ENCODE measurements at places on chromosomes 16 and 17. TPM values are rescaled to one million over a fixed set of nuclear protein-coding genes. Genes with fewer than 3 reads are reported as not detected.

DNA sequence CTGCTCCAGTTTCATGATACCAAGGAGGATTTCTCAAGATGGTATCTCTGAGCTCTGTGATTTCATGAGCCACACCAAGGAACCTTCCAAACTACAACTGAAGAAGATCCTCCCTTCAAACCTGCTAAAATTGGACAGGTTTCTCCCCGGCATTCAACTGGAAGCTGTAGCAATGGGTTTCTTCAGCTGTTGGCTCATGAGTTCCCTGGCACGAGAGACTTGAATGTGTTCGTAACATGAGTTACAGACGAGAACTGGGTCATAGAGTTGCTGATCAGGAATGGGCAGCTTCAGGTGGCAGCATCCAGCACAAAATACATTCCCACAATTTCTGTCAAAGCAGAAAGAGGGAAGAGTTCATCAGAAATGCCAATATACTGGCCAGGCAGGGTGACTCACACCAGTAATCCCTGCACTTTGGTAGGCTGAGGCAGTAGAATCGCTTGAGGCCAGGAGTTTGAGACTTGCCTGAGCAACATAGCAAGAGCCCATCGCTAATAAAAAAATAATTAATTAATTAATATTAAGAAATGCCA is 3.4 kb upstream of the HSF5 start:
- H3K4me3 ChIP-seq, result no peak overlapping the region
- no peak for DNase-seq
- H3K36me3 ChIP-seq, result peaks cover 6% of the 10 kb centered on the region
- H3K4me1 ChIP-seq, result no peaks in the 10 kb centered on the region
- H3K27me3 ChIP-seq, result no peaks in the 10 kb centered on the region

DNA sequence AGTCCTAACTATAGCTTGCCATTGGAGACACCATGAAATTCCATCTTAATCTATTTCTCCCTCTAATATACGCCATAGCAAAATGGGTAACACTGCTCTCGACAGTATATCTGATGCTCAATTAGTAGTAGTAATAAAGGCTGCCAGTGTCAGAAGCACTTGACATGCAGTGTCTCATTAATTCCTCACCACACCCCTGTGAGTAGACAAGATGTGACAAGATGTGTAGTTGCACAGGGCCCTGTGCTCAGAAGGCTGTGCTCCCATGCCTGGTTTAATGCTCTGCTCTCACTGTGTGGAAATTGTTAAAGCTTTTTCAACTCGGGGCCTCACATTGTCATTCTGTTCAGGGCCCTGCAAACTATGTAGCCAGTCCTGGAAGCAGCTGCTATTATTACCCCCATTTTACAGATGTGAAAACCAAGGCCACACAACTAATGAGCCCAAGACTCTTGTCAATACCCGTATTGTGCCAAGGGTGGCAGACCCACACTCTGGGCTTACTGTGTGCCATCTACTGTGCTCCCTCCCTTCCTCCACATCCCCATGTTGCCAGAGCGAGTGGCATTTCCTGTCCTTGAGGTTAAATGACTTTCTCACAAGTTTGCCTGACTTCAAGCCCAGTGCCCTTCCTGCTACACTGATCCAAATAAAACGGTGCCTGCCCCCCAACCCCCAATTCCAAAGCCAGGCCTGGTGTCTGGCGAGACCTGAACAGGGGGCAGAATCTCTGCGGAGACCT is 287.3 kb upstream of the CCL2 start:
- H3K4me3 ChIP-seq, result no peak overlapping the region
- H3K27ac ChIP-seq, result no peak overlapping the region

GRCh38 chr16:50390914-50391716 is 22.3 kb upstream of the BRD7 start:
- H3K4me3 ChIP-seq, result no peak overlapping the region
- H3K4me1 ChIP-seq, result no peaks in the 10 kb centered on the region
- no peaks in the 10 kb centered on the region for H3K36me3 ChIP-seq
- H3K27me3 ChIP-seq, result peaks cover 7% of the 10 kb centered on the region
- DNase-seq, result no peak

DNA sequence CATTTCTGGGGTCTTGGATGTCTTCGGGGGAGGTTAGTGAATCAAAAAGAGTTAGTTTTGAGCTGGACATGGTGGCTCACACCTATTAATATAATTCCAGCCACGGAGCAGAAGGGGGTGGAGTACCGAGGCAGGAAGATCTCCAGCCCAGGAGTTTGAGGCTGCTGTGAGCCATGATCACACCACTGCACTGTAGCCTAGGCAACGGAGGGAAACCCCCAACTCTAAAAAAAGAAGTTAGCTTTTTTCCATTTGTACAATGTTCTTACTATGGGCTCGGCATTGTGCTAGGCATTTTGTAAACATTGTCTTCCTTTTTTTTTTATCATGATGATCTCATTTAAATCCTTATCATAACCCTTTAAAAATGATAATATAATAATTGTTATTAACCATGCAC is 8.3 kb upstream of the SNF8 start:
- H3K4me3 ChIP-seq, result no peak overlapping the region
- peaks cover 18% of the 10 kb centered on the region for H3K27me3 ChIP-seq
- DNase-seq, result no peak
- H3K27ac ChIP-seq, result no peak overlapping the region

DNA sequence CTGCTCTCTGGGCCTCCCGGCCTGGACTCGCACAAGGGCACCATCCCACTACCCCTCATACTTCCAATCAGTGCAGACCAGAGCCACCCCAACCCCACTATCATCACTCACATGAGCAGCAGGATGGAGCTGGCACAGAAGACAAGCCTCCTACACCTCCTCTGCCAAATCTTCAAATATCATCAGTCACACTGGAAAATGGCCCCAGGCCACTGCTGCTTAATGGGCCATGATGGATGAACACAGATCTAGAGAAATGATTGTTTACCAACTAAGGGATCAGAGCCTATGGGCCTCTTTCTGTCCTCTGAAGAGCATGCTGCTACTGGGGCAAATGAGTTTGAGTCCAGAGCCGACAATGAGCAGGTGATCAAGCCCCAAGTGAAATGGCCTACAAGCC is 165.5 kb downstream of the GRIN2A start:
- no peak overlapping the region for H3K27ac ChIP-seq
- no peaks in the 10 kb centered on the region for H3K36me3 ChIP-seq
- H3K4me1 ChIP-seq, result no peaks in the 10 kb centered on the region
- peaks cover 3% of the 10 kb centered on the region for H3K27me3 ChIP-seq
- DNase-seq, result no peak

The TPSB2 gene
- total RNA-seq, result 3.7 TPM

The FAHD1 gene
- 53.3 TPM for total RNA-seq

Measured in gastrocnemius medialis (tissue), 4 donors.